ENCODE measurements at places on chromosomes 6 and 20.

DNA sequence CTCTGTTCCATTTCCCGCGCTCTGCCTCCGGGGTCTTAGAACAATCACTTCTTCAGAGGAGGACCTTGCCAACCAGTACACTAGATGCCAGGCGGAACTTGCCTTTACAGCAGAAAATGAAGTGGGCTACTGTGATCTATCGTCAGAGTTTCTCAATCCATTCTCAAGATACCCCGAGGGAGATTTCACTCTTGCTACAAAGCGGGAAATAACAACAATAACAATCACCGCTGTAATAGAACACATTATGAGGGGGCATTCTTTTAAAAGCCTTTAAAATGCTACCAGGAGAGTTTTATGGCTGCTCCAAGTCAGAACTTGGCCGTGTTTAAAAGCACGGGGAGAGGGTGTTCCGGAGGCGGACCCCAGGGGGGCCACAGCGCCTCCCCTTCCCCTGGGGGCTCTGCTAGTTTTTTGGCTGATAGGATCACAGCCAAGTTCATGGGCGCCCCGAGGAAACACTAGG is 617.0 kb upstream of the AGPAT4 start:
- DNase-seq = no peak

DNA sequence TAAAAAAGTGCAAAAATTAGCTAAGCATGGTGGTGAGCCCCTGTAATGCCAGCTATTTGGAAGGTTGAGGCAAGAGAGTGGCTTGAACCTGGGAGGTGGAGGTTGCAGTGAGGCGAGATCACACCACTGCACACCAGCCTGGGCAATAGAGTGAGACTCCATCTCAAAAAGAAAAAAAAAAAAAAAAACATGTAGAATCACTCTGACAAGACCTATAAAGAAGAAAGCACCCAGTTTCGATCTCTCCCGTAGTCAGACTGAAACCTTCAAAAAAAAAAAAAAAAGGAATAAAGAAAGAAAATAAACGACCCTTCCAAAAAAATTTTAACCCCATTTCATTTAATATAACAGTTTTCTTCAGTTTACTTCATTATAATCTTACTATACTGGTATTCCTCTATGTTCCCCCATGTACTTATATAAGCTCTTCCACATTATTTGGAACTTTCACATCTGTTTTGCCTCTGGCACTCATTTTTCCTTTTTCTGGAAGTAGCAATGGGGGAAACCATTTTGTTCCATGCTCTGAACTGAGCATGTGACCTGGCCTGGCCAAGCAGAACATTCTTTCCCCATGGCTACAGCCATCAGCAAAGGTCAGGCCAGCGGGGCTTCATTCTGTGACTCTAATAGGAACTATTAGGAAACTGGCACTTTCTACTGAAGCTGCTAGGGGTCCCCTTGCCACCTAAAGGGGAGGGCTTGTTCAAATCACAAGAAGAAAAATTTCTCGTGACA is 9.6 kb downstream of the SLC18B1 start:
- no peak for DNase-seq

- DNase-seq = no peak
These were observed 27.8 kb upstream of the RPL7L1 start for GRCh38 chr6:42851599-42851998.

- DNase-seq = peak; percentile 75
These were observed 128.9 kb upstream of the NAA20 start for GRCh38 chr20:19888269-19888671.

- DNase-seq = no peak
These were observed 90.1 kb downstream of the RSPH3 start for GRCh38 chr6:158909938-158910337.

- no peak for DNase-seq
These were observed 309.8 kb upstream of the SUPT3H start for GRCh38 chr6:45687570-45687969.

GRCh38 chr20:63049561-63050221 is 42.9 kb upstream of the BHLHE23 start:
- no peak for DNase-seq

DNA sequence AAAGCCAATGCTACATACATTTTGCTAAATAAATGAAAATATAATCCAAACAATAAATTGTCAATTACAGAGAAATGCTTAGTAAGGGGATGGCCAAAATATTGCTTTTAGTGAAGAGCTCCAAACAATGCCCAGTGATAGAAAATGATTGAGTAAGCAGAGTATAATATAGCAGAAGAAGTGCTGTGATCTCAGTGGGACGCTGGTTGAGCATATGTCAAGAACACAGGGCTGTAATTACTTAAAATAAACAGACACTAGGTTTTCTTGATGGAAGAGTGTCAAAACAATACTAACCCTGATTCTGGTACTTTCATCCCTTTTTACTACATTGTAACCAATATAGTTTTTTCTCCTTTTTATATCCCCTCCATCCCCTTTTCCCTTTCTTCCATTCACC is 150.3 kb downstream of the GRIK2 start:
- DNase-seq = no peak

DNA sequence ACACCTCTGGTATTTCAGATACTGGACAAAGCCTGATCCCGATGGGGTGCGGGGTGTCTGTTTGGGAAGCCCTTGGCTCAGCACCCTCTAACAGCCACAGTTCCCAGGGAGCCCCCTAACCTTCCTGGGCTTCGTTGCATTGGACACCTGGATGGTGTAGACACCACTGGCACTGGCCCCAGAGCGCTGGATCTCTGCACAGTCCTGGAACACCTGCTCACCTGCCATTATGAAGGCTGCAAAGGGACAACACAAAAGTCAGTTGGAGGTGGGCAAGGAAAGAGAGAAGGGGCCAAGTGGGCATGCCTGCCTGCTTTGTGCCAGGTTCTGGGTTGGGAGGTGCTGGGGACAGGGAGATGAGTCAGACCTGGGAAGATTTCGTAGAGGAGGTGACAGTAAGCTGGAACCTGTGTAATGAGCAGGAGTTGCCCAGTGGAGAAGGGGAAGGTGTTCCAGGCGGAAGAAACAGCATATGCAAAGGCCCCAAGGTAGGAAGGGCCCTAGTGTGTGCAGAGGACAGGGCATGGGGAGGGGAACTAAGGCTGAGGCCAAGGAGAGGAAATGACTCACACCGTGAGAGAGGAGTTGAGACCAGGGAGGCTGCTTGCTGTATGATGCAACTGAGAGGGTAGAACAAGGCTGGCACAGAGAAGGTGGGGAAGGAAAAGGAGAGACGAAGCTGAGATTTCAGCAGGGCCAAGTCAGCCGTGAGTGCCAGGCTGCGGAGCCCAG is 34.9 kb downstream of the ANGPT4 start:
- no peak for DNase-seq

GRCh38 chr20:17225851-17226409 is 910 bp upstream of the PCSK2 start:
- peak; percentile 35 for DNase-seq

- no peak for DNase-seq
These were observed 11.8 kb upstream of the ZNF76 start for GRCh38 chr6:35247642-35248231.
